ENCODE measurements at places on chromosomes 2 and 18.

GRCh38 chr2:59383473-59383872 lies 1142.3 kb upstream of the FANCL start:
- DNase-seq: no peak

GRCh38 chr2:174218773-174219172 lies 29.6 kb downstream of the OLA1 start:
- DNase-seq: no peak

DNA sequence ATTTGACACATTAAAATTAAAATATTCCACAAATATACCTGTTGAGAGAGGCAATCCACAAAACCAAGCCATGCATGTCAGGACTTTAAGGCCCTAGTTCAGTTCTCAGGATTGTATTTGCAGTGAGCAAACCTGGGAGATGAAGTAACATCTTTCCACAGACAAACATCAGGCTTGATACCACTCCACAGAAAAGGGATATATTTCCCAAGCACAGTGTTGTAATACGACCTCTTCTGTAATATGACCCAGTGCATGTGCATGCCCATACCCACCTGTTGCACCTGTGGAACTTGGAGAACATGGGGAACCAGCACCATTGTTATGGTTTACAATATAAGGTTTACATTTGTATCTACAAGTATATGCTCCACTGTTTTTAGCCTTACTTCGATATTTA lies 184.0 kb downstream of the PDE11A start:
- no peak for DNase-seq

- no peak for DNase-seq
These were observed 68.8 kb upstream of the RAB6C start for GRCh38 chr2:129910446-129911362.

All from fibroblast of skin of left quadriceps (primary cell).